SK-MEL-5 (cell line): ENCODE measurements at places on chromosomes 16 and 17. TPM values are rescaled to one million over a fixed set of nuclear protein-coding genes. Genes with fewer than 3 reads are reported as not detected.

CBLN1 gene
- total RNA-seq: 0.08 and 0.13 TPM in 2 replicates

PYCARD gene
- 123 and 141 TPM in 2 replicates for total RNA-seq

CD300LB gene
- not detected in 2 replicates for total RNA-seq

PROCA1 gene
- 0.16 TPM in 1 of 2 replicates, not detected in the other for total RNA-seq

LRRC37A3 gene
- total RNA-seq: 3.0 and 4.2 TPM in 2 replicates

CLEC19A gene
- total RNA-seq: not detected in 2 replicates

ZFHX3 gene
- total RNA-seq: 2.2 and 2.4 TPM in 2 replicates

CMTM2 gene
- not detected in 2 replicates for total RNA-seq

KRT31 gene
- not detected in 2 replicates for total RNA-seq
